KG1 (cell line): ENCODE measurements at places on chromosomes 2 and 18.

DNA sequence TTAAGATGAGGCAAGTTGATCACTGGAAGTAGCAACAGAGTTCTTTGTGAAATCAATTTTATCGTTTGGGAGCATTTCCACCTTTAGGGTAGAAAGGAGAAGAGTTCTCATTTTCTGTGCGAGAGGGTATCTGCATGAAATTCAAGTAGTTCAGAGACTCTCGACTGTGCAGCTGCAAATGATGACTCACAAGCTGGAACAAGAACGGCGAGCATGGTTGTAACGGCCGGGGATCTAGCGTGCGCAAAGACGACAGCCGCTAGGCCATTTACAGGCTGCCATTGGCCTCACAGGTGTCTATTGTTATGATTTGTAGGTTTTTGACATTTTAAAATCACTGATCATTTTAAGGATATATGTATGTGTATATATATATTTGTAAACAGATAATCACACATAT, 5.2 kb downstream of the KLHL29 start:
- no peak for DNase-seq

DNA sequence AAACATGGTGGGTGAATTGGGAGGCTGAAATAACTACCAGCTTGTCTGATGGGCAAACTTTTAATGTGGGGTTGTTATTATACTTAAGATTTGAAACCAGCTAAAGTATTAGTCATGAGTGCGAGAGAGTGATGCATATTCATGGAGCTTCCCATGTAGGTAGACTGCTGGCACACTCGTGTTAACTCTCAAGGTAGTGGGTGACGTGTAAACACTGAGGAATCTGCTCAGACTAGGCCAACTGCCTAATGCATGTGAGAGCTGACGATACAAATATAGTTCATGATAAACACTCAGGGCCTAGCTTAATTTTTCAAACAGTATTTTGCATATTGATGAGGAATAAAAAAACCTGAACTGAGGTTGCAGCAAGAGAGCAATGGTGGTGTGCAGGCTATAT, 1165.7 kb upstream of the PIK3C3 start:
- DNase-seq, result no peak

DNA sequence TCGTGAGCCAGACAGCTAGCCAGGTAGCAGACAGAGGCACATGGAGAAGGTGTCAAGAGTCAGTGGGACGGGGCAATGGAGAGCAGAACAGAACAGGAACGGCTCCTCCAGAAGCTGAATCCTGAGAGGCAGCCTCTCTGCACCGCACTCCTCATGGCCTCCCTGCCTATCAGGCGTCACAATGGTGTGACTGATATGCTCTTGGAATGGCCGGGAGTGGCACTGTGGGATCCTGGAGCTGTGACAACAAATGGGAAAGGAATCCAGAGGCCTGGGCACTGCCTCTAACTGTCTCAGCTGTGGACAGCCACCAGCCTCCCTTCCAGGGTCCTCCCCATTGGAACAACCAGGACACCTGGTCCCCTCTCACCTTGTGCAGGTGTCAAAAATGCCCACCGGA, 89.1 kb upstream of the ID2 start:
- no peak for DNase-seq

DNA sequence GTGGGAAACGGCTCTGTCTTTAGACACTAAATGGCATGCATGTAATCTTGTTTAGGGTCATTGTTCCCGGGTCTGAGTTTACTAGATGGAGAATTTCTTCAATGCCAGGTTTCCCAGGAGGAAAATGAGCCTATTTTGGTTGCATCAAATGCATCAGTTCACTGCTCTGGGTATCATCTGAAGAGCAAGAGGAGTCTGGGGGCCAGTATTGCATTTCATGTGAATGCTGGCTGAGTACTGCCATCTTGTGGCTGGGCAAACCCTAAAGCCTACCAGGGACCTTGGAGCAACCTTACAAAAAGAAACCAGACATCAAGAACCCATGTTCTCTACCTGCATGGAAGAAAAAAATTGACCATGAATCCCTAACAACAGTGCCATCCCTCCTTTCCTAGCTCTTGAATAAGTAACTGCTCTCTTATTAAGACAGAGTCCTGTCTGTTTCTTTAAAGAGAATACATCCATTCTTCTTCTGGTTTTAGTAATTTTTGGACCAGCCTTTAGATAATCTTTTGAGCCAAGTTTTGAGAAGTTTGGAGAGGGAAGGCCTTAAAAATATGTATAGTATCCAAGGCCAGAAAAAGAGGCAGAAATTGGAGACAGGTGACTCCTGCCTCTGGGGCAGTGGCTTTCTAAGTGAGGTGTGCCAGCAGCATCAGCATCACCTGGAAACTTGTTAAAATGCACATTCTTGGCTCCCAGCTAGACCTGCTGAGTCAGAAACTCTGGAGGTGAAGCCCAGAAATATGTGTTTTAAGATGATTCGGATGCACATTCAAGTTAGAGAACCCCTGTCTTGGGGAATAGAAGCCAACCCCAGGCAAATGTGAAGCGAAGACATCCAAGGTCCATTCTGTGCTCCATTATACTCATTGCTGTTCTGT, 261.0 kb upstream of the CXCR4 start:
- peak; percentile 43 for DNase-seq

- no peak for DNase-seq
These were observed 277.2 kb downstream of the AGPS start for GRCh38 chr2:177669625-177670330.

DNA sequence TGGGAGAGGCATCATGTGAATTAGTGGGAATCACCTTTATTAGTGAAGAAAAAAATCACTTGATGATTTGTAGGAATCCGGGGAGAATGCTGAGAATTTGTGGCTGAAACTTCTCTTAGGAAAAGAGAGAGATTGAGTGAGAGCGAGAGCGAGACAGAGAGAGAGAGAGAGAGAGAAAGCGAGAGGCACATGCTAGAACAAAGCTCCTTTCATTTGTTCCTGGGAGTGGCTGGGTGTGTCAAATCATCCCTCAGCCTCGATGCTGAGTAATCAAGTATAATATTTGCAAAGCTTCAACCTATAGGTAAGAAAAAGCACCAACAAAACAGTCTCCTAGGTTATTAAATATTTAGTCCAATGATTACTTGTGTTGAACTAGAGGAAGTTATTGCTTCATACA, 4.4 kb upstream of the SERPINB5 start:
- DNase-seq, result no peak

- no peak for DNase-seq
These were observed 10.1 kb downstream of the ADAM17 start for GRCh38 chr2:9545502-9545901.

- DNase-seq, result no peak
These were observed 131.5 kb downstream of the CAPN13 start for GRCh38 chr2:30675758-30676157.

DNA sequence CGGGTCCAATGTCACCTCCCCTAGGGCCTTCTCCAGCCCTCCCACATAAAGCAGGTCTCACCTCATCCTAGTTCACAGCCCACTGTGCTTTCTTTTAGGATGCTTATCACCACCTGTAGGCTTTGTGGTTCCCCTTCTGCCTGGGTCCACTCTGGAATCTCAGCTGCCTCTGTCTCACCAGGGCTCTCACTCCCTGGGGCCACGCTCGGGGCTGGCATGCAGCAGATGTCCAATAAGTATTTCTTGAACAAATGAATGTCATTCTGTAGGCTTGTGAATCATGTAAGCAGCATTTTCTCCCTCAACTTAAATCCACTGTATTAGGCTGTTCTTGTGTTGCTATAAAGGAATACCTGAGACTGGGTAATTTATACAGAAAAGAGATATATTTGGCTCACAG, 4.3 kb upstream of the SH3BP4 start:
- no peak for DNase-seq

- no peak for DNase-seq
These were observed 90.8 kb downstream of the EPB41L3 start for GRCh38 chr18:5452943-5453443.

- no peak for DNase-seq
These were observed 234.4 kb downstream of the RPIA start for GRCh38 chr2:88925770-88926462.

DNA sequence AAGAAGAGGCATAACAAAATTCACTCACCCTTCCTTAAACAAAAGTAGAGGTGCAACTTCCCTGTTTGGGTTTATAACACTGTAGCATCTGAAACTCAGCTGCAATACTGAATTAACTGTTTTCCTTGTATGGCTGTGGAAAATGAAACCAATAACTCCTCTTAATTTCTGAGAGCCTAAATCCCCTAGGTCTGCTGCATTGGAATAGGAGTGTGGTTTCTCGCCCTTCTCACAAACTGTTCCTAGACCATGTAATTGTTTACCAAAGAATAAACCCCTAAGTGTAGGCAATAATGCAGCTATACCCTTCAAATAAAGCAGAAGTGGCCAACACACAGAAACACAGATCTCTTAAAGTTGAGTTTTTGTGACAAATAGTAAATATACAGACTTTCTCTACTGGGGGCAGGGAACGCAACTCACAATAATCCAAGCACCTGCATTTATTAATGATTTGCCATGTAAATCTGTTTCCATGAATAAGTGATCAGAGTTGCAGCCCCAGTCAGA, 52.0 kb downstream of the RASGRP3 start:
- no peak for DNase-seq

GRCh38 chr18:61607867-61608266, 274.6 kb downstream of the CDH20 start:
- DNase-seq, result no peak

GRCh38 chr2:173434762-173435569, 80.3 kb downstream of the CDCA7 start:
- no peak for DNase-seq

- no peak for DNase-seq
These were observed 42.7 kb downstream of the VSNL1 start for GRCh38 chr2:17583166-17583565.

- DNase-seq, result no peak
These were observed 17.7 kb downstream of the SERPINB12 start for GRCh38 chr18:63559567-63560491.

DNA sequence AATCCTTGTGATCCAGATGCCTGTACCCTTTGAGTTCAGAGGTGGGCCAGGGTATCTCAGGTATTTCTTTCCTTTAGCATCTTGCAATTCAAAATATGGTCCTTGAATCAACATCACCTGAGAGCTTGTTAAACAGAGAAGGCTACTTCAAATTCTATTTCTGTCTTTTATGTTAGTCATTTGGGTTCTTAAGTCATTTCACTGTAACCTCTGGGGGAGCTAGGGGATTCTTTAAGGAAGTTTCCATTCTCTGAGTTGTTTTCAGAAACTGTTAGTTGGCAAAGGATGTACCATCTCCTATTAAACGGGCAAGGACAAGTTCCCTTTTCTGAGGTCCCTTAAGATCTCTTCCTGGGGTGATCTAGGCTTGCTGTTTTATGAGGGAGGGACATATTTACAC, 16.6 kb downstream of the CFLAR start:
- no peak for DNase-seq

- peak; percentile 72 for DNase-seq
These were observed 83.9 kb downstream of the STPG4 start for GRCh38 chr2:47070920-47071824.

DNA sequence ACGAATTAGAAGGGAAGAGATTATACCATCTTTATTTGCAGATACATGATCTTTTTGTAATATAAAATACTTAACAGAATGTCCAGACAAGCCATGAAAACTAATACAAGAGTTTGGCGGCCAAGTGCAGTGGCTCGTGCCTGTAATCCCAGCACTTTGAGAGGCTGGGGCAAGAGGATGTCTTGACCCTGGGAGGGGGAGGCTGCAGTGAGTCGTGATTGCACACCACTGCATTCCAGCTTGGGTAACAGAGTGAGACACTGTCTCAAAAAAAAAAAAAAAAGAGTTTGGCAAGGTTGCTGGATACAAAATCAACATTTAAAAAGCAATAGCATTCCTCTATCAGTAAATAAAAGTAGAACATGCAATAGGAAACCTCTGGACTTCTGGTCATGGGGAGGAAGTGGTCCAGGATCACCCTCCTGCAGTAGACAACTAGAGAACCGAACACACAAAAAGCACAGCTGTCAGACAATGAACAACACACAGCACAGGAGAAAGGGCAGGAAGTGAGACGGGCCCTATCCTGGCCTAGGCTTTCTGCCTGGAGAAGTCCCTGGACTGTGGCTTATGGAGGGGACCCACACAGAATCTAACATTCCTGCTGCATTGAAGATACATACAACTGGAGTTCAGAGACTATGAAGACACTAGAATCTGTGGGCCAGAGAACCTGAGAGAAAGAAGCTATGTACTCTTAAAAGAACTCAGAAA, 118.9 kb upstream of the ARL4C start:
- no peak for DNase-seq

DNA sequence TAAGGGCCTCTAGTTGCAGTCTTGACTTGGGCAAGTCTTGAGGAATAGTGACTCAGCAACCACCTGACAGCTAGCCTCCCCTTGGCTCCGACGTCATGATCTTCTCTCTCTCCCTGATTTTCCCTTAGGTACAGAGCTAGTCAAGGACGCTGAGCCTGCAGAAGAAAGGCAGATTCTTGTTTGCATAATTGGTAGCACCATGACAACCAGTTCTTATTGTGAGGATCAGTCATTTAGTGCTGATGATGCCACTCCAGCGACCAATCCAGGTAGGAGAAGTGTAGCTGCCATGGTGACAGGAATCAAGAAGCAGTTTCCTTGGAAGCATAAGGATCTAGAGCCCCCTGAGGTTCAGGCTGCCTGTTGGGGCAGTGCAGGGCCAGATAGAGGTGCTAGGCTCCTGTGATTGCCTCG, 2.8 kb upstream of the RESP18 start:
- DNase-seq, result no peak

DNA sequence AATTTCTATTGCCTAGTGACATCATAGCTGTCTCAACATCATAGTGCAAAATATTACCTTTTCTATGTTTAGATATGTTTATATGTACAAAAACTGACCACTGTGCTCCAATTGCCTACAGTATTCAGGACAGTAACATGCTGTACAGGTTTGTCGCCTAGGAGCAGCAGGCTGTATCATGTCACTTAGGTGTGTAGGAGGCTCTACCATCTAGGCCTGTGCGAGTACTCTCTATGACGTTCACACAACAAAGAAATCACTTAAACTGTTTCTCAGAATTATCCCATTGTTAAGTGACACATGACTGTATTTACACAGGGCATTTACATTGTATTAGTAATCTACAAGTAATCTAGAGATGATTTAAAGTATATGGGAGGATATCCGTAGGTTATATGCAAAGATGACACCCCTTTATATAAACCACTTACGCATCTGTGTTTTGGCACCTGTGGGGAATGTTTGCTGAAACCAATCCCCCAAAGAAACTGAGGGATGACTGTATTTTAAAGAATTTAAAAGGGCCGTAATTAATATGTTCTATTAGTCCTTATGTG, 24.7 kb downstream of the IL1R2 start:
- DNase-seq, result no peak

DNA sequence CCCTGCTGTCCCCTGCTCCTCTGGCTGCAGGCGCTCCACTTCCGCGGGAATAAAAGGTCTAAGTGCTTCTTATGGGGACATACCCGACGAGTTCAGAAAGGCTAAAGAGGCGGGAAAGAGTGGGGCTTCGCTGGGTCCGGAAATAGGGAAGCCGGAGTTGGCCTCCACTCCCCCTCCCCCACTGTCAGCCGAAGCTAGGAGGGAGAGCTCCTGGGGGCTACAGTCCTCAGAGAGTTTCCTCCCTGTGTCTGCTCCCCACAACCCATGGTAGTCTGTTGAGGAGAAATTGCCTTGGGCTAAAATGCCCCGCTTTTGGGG, 7.2 kb downstream of the GAD1 start:
- DNase-seq, result no peak

GRCh38 chr2:241584436-241584835, 25.9 kb downstream of the BOK start:
- no peak for DNase-seq

GRCh38 chr2:160109939-160110673, 47.7 kb upstream of the PLA2R1 start:
- DNase-seq, result peak; percentile 9
